ENCODE measurements at places on chromosomes 2 and 18.

DNA sequence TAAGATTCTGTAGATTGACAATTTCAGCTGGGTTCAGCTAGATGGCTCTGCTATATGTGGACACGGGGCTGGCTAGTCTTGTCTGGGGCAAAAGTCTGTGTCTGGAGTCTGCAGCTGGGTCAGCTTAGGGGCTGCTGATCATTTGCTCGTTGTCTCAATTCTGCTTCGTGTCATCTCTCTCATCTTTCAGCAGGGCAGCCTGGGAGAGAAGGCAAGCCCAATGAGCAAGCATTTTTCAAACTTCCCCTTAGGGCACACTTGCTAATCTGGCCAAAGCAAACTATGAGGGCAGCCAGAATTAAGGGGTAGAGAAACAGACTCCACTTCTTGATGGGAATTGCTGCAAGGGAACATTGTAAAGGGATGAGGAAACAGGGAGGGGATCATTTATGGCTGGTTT, 462.6 kb downstream of the SLC4A3 start:
- no peak for DNase-seq

- no peak for DNase-seq
Measured at GRCh38 chr2:145598434-145598833, 1078.5 kb upstream of the ZEB2 start.

DNA sequence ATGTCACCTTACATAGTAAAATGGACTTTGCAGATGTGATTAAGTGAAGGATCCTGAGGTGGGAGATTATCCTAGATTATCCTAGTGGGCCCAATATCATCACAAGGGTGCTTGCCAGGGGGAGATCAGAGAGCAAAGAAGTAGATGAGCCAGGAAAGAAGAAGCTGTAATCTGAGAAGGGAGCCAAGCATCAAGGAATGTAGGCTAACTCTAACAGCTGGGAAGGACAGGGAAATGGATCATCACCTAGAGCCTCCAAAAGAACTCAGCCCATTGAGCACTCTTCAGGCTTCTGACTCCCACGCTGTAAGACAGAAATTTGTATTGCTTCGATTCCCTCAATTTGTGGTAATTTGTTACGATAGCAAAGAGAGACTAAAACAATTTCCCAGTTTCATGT, 309.9 kb downstream of the LRP1B start:
- DNase-seq = no peak

DNA sequence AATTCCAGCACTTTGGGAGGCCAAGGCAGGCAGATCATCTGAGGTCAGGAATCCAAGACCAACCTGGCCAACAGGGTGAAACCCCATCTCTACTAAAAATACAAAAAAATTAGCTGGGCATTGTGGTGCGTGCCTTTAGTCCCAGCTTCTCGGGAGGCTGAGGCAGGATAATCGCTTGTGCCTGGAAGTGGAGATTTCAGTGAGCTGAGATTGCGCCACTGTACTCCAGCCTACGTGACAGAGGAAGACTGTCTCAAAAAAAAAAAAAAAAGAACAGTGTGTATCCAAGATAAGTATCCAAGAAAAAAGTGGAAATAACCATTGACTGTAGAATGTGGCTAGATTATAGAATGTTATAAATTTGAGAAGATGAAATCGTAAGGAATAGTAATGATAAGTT, 142.1 kb downstream of the FAM124B start:
- no peak for DNase-seq

- DNase-seq = no peak
Measured at GRCh38 chr2:101219246-101219645, 33.4 kb upstream of the CNOT11 start.

DNA sequence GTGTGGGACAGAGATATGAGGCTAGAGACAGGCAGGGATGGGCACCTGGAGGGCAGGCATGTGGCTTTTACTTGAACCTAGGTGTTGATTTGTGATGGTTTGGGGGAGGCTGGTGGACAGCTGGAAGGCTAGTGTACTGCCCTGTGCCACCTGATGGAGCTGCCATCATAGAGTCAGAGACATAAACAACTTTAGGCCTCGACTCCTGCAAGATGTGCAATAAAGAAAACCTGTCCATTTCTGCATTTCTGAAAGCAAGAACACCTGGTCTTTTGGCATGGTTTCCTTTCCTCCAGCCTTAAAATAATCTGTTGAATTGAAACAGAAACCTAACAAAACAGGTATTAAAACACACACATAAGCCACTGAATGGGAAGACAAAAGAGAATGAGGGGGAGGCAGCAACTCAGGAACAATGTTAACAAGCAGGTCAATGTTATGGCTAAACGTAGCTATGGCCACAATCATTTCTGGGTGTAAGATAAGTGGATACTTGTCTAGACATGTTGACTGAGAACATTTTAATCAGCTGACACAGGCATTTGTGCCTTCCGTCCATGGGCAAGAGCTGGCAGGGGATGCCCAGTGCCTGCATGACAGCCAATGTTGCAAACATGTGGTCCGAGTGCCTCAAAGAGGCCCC, 87.8 kb downstream of the KCTD1 start:
- DNase-seq = no peak

DNA sequence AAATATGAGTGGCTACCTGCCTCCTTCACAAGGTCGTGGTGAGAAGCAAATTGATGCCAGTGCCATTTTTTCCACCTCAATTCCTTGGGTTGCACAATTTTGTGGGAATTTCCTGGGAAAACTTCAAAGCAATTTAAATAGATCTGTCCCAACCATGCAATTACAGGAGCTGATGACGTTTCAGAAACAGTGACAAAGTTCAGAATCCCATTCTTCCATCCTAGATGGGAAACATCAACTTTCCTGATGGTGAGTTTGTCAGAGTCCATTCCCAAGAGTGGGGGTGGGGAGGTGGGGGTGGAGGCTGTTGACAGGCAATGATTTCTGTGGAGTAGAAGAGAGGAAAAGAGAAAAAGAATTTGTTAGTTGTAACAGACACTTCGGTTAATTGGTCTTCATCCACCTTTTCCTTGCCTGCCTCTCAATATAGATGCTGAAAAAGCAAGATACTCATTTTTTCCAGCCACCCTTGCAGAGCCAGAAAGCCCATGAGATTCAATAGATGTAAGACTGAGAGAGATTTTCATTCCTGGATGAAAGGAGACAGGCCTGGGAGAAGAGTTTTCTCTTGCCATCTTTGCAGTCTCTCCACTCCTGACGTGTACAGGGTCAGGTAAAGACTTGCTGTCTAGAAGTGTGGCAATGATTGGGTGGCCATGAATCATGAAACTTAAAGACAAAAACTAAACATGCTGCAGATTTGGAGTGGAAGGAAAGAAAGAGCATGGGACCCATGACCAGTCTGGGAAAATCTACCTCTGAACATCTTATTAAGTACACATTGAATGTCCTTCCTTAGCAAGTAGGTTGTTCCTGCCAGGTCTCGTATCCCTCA, 47.3 kb downstream of the SOCS6 start:
- DNase-seq = no peak

DNA sequence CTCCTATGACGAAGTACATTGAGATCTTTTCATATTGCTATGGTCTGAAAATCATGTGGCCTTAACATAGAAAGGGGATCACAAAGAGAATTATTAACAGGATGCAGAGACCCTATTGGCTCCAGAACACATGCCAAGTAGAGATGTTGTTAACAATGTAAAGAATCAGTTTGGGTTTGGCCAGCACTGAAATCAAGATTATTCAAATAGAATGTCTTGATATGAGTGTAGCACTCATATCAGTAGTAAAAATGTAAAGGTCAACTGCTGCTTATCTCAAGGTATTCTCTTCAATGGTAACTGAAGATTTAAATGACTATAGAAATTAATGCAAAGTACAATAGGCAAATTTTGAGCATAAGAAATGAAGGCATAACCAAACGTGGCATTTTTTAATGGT, 262.8 kb downstream of the PTH2R start:
- no peak for DNase-seq

DNA sequence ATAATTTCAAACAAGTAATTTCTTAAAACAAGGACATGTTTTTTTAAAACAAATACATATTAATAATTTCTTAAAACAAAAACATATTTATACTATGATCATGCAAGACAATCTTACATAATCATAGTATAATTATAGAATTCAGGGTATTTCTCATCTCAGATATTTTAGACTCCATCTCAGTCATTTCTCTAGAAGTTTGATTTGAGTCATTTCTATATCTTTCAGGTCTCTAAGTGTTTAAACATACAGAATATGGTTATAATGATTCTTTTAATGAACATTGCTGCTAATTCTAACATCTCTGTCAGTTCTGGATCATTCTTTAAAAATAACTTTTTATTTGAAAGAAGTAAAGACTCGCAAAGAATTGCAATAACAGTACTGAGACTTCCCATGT, 154.2 kb upstream of the KYNU start:
- no peak for DNase-seq

DNA sequence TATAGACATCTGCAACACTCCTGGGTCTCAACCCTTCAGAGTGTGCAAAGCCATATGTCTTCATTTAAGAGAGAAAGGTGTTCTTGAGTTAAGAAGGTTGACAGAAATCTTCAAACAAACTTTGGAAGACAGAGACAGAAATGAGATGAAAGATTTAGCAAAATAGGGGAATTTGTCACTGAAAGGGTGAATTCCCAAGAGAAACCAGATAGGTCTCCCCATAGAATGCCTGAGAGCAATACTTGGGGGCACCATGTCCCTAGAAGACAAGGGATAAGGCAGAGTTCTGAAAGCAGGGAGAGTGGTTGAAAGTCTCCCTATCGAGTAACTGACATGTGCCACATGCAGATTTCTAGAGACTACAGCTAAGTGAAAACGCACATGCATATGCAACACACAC, 50.0 kb downstream of the AP1S3 start:
- DNase-seq = no peak

- DNase-seq = no peak
Measured at GRCh38 chr2:136325844-136326331, 207.9 kb upstream of the CXCR4 start.

GRCh38 chr2:70979180-70979488, 704 bp downstream of the ANKRD53 start:
- no peak for DNase-seq

GRCh38 chr2:241505781-241506201, 2.6 kb downstream of the STK25 start:
- no peak for DNase-seq

DNA sequence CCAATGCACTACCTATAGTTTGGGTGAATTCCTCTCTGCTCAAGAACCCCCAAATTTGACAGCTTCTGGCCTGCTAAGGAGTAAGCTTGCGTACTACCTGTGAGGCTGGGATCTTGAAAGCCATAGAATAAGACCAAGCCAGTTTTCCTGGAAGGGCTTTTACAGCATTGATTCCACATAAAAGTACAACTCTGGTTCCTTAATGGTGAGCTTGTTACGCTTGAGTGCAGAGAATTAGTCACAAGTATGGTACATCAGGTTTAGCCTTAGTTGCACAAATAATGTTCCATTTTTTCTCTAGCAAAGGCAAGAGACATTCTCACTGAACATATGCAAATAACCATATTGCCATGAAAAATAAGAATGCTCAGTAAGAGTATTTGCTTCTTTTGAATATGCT, 39.1 kb upstream of the STK39 start:
- DNase-seq = no peak

GRCh38 chr2:30915486-30915885, 108.2 kb upstream of the CAPN13 start:
- DNase-seq = no peak

GRCh38 chr2:8926356-8926755, 77.1 kb downstream of the MBOAT2 start:
- DNase-seq = no peak

DNA sequence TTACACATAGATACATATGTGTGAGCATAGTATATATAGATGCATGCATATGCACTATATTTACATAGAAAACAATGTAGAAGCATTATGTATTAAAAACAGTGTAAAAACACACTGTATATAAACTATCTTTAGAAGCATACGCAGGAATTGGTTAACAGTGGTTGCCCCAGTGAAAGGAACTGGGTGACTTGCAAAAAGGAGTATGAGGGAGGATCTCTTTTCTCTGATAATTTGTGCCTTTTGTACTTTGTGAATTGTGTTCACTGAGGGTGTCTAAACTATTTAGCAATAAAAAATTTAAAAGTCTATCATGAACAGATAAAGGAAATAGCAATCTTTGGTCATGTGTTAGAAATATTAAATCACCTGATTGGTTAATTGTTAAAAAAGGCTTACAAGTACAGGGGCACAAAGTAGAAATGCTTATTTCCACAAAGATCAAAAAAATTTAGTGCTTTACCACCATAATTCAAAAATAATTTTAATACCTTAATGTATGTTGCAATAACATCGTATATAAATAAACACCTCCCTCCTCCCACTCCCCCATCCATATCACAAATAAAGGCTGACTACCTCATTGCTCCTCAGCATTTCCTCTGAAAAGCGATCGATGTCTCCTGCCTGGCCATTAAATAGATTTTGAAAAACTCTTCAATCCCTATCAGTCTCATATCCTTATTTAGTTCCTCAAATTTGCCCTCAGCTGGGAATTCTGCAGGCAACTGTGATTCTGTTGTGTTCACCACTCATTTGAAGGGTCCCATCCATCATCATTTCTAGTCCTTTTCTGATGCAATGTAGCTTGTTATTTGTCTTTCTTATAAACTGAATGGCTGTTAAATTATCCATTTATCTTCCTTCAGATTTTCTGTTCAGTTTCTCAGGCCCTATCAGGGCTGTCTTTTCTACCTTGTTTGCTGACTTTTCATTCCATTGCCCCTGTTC, 257.3 kb downstream of the AGPS start:
- DNase-seq = no peak

DNA sequence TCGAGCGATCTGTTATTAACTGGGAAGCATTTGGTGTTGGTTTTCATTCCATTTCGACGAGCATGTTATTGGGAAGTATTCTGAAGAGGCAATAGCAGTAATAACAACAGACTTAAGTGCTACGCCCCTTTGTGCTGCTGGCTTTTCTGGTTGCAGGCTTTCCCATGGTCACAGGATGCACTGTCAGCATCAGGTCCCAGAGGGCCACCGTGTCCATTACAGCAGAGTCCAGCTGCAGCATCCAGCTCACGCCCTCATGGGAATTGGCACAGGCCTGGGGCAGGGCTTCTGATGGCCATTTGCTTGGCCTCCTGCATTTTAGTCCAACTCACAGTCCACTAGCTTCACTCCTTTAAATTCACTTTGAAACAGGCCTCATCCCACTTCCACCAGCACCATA, 44.4 kb downstream of the BCL2L11 start:
- no peak for DNase-seq
